ENCODE measurements at places on chromosomes 3 and 15.

GRCh38 chr3:3538451-3538850, 260.8 kb upstream of the LRRN1 start:
- DNase-seq, result no peak

GRCh38 chr15:72086010-72086697, 31.8 kb downstream of the MYO9A start:
- no peak for DNase-seq

DNA sequence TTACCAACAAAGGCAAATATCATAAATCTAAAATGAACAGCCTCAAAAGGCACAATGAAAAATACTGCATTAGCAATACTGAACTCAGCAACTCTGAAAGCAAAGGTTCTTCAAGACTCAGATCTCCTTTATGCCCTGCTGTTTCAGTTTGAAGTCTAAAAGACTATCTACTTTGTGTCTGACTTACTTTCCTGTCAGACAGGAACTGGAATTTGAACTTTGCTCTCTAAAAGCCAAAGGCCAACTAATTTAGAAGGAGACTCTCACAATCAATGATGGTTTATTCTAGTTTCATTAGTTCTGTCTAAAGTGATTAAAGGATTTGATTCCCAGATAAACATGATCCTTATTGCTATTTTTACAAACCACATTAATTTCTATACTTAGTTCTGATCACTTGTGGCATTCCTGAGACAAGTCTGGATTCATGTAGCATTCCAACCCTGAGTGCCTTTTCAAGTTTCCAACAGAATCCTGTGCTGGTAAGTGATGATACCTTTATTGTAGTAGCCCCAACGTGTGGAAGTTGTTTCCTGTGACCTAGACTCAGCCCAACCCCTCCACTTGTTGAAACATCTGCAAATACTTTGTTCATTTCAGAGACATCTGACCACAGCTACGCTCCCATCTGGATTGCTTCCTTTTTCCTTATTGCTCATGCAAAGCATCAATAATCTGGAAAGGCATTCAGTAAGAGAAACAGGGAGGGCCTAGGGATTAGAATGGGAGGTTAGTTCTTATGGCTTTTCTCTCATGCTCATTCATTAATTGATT, 14.9 kb upstream of the LEKR1 start:
- DNase-seq, result no peak

DNA sequence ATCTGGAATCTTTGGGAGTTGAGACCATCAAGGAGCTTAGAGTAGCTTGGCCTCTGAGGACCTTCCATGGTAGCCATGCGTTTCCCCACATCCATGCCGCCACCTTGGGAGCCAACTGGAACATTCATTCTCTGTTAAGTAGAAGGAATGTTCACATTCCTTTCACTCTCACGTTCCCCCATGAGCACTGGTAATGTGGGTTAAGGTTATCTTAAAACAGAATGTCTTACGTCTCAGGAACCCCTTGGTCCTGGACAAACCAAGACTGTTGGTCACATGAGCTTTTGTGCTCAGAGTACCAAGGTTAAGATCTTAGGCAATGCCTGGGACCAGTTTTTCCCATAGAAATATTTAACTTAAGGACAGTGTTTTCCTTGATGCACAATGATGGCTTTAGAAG, 211.7 kb upstream of the UBE2E1 start:
- DNase-seq, result no peak

GRCh38 chr15:61736790-61737189, 323.5 kb downstream of the VPS13C start:
- DNase-seq, result no peak

GRCh38 chr3:121819236-121819635, 15.6 kb downstream of the IQCB1 start:
- DNase-seq, result no peak

- no peak for DNase-seq
These were observed 72.9 kb upstream of the MNS1 start for GRCh38 chr15:56537881-56538280.

DNA sequence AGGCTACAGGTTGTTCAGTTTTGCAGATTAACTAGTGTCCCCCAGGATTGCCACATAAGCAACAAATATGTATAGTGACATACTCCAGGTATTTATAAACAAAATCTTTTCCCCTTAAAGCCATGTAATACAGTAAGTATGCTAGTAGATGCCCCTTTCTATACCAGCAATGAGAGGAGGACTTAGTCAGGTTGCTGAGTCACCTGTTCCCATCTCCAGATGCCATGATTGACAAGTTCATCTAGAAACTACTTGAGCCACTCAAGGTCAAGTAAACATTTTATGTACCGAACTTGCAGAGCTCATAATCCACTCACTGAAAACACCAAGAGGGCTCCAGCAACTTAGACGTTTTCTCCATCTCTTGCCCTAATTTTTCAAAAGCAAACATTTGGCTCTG, 18.2 kb downstream of the SLC9A9 start:
- DNase-seq, result no peak

DNA sequence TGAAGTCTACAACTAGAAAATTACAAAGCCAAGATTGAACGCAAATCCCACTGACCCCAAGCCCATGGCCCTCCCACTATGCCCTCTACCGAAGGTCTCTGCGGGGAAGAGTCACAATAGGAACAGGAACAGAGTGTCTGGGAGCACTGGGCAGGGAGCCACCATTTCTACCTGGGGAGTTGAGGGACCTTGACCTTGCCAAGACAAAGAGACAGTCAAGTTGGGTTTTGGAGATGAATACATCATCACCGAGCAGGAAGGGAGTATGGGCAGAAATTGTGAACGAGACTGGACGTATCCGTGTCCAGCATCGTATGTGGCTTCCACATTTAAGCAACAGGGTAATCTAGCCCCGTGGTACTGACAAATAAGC, 30.8 kb upstream of the BFSP2 start:
- DNase-seq, result no peak

DNA sequence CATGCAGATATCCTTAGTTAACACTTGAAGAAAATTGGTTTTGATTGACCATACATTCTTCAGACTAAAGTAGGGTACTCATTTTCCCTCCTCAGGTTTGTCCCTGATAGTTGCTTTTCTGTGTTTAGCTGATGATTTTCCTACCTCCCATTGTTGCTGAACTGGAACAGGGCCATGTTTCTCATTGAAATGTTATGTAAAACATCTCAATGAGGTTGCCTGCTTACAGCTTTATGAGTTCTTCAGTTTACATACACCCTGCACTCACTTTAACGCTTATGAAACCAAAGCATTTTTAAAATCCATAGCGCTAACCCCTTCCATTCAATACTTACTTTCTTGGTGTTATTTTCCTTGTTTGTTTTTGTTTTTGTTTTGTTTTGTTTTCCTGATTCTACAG, 61.9 kb downstream of the HMG20A start:
- DNase-seq, result no peak

DNA sequence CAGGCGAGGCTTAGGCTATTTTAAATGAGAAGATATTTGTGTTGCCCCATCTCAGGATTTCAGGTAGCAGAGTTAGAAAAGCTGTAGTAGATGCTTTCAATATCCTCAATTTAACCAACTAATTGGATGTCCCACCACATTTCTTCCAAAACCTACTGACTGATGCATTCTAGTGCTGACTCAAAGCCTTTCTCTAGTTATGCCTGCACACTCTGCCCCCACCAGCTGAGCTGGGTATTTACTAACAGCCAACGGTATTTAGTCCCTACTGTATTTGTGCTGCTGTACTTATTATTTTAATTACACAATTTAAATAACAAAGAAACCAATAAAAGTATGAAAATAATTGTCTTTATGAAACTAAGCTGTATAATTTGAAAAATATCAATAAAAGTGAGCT, 139.5 kb downstream of the OSBPL10 start:
- DNase-seq, result no peak

DNA sequence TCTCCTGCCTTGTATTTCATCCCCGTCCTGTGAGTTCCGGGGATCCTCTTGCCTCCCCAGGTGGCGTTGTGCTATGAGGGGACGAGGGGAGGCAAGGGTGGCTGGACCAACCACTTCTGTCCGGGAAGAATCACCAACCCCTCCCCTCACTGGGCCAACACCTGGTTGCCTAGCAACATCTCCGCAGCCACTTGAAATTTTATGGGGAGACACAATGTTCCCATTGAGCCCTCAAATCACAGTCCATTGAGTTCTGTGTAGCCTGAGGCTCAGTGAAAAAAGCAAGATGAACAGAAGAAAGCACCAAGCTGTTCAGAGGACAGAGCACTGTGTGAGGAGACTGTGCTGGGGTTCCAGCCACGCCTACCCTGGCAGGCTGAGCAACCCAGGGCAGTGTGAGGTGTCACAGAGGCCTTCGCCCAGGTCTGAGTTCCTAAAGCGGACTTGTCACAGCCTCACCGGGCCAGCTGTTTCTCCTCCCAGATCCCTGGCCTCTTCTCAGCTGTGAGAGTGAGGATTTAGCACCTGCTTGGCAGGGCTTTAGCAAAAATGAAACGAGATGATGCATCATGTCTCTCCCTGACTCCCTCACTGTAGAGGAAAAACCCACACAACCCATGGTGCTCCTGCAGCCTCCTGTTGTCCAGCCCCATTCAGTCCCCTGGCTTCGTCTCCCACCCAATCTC, 76.8 kb downstream of the ATP2B2 start:
- DNase-seq, result no peak

All from mesothelial cell of epicardium (in vitro differentiated cells).